GM18507 (cell line): ENCODE measurements at places on chromosomes 3 and 15.

- no peak for DNase-seq
Measured at GRCh38 chr3:87437765-87438164, 161.4 kb upstream of the POU1F1 start.

DNA sequence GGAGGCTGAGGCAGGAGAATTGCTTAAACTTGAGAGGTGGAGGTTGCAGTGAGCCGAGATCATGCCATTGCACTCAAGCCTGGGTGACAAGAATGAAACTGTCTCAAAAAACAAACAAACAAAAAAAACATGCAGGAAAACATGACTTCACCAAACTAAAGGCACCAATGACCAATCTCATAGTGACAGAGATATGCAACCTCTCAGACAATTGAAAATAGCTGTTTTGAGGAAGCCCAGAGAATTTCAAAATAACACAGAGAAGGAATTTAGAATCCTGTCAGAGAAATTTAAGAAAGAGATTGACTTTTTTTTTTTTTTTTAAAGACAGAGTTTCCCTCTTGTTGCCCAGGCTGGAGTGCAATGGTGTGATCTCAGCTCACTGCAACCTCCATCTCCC lies 26.1 kb downstream of the NCBP2 start:
- no peak for DNase-seq

- DNase-seq: no peak
Measured at GRCh38 chr3:168616915-168617314, 521.2 kb upstream of the GOLIM4 start.

- no peak for DNase-seq
Measured at GRCh38 chr3:30457726-30458125, 148.7 kb upstream of the TGFBR2 start.

DNA sequence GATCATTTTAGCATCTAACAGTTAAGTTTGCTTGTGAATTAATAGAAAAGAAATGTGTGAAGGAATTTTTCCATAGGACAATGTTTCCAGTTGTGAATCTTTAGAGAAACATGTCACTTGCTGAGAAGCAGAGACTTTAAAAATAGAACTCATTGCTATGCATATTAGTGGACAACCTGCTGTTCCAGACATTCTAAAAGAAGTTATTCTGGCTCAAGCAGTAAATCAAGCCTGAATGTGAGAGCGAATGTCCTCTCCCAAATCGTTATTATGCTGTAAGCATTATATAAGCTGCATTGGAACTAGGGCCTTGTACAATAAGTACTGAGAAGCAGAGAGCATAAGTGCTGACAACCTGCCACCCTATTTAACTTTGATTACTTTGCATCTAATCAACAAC lies 990.9 kb downstream of the PLOD2 start:
- no peak for DNase-seq

GRCh38 chr3:141661229-141662196 lies 76.6 kb upstream of the RNF7 start:
- no peak for DNase-seq

GRCh38 chr3:133440652-133441051 lies 40.8 kb downstream of the BFSP2 start:
- DNase-seq: no peak
